ENCODE measurements at places on chromosomes 5 and 9.

DNA sequence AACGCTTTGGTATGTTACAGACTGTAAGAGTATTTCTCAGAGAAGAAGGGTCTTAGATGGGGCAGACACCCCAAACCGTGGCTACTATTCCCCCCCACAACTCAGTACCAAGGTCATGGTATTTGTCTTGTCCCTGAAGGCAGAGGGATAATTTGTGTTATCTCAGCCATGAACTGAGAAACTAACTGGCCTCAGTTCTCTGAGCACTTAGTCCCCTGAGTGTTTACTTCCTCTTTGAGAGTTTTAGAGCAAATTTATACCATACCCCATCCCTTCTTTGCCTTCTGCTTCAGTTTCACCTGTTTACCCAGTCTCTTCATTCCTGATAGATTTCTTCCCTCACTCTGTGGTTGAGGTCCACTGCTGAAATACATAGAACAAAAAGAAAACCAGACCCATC lies 183.9 kb downstream of the LRRC70 start:
- DNase-seq: no peak

- DNase-seq: peak; percentile 44
Observed at GRCh38 chr5:106113922-106114321, 1556.8 kb downstream of the EFNA5 start.

DNA sequence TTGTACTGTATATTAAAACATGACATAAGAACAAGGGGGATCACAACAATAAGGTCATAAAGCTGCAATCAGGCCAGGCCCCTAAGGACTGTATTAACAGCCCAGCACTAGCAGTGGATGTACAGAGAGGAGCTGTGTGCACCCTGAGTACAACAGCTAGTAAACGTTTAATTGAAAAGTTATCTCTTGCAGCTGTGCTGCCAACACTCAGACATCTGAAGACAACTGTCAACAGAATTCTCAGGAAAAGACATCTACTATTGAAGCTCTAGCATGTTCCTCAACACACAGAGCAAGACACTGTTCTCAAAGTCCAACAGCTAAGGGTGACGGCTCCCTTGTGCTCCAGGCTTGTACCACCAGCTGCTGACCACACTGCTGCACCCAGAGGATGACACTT lies 199.6 kb downstream of the DCP2 start:
- DNase-seq: no peak

- DNase-seq: no peak
Observed at GRCh38 chr5:115842952-115843351, 1.2 kb downstream of the AP3S1 start.

DNA sequence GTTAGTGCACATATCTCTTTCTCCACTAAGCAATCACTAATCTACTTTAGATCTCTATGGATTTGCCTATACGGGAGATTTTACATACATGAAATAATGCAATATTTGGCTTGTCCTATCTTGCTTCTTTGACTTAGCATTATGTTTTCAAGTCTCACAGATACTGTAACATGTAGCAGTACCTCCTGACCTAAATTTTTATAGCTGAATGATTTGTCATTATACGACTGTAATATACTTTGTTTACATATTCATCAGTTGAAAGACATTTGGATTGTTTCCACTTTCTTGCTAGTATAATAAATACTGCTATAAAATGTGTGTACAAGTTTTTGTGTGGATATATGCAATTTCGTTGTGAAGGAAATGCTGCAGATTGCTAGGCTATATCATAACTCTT lies 1520.8 kb upstream of the CDH6 start:
- no peak for DNase-seq

- no peak for DNase-seq
Observed at GRCh38 chr9:91920630-91921350, 29.2 kb downstream of the ROR2 start.

DNA sequence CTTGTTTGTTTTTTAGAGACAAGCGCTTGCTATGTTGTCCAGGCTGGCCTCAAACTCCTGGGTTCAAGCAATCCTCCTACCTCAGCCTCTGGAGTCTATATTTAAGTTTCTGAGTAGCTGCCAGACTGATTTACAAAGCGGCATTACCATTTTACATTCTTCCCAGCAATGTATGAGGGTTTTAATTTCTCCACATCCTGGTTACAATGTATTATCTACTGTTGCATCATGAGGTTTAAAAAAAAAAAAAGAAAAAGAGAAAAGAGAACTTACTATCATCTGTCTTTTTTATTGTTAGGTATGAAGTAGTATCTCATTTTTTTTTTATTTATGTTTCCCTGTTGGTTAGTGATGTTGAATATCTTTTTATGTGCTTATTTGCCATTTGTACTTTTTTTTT lies 18.9 kb upstream of the CLINT1 start:
- no peak for DNase-seq

- peak; percentile 9 for DNase-seq
Observed at GRCh38 chr9:110255463-110256379, 586 bp downstream of the TXN start.

DNA sequence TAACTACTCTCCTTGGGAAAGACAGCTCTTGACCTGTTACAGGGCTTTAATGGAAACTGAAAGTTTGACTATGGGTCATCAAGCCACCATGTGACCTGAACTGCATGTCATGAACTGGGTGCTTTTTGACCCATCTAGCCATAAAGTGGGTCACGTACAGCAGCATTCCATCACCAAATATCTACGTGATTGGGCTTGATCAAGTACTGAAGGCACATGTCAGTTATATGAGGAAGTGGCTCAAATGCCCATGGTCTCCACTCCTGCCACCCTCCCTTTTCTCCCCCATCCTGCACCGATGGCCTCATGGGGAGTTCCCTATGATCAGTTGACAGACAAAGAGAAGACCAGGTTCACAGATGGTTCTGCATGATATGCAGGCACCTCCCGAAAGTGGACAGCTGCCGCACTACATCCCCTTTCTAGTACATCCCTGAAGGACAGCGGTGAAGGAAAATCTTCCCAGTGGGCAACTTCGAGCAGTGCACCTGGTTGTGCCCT lies 7.3 kb upstream of the FCN1 start:
- no peak for DNase-seq

DNA sequence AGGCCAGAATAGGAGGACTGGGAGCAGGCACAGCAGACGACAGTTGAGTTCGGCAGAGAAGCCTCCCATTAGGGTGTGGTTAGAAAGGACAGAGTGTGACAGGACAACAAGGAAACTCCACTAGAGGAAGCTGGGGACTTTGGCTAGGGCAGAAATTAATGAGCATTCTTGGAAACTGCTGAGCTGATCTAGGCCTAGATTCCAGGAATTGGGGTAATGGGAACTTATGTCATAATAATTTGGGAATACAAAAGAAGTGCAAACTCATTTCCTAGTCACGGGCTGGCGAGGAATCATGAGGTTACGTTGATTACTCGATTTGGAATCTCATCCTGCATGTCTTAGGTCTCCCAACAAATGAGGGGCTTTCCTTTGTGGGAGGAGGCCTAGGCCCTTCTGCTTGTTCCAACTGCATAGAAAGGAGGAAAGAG lies 144.6 kb upstream of the RPS23 start:
- no peak for DNase-seq

GRCh38 chr5:5066276-5067186 lies 73.6 kb upstream of the ADAMTS16 start:
- no peak for DNase-seq

DNA sequence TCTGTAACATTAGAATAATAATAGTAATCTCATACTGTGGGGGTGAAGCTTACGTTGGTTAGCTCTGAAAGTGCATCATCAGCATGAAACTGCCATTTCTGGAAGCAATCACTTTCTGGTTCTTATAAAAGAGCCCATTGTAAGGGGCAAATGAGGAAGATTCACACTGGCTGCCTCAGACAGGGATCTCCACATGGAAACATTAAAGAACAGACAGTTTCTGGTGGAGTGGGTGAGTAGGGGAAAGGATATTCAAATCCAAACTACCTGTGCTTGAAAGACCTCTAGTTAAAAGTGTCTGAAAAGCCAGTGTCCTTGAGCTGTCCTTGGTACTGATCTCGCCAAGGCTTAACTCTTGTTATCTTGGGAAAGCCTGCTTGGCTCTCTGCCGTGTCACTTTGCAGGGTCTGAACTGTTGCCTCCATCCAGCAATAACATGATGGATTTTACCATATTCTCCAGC lies 19.1 kb upstream of the SLC31A2 start:
- peak; percentile 23 for DNase-seq

GRCh38 chr9:128625391-128626146 lies 31.1 kb downstream of the DYNC2I2 start:
- DNase-seq: no peak

GRCh38 chr9:111925784-111926183 lies 29.2 kb downstream of the UGCG start:
- DNase-seq: no peak

DNA sequence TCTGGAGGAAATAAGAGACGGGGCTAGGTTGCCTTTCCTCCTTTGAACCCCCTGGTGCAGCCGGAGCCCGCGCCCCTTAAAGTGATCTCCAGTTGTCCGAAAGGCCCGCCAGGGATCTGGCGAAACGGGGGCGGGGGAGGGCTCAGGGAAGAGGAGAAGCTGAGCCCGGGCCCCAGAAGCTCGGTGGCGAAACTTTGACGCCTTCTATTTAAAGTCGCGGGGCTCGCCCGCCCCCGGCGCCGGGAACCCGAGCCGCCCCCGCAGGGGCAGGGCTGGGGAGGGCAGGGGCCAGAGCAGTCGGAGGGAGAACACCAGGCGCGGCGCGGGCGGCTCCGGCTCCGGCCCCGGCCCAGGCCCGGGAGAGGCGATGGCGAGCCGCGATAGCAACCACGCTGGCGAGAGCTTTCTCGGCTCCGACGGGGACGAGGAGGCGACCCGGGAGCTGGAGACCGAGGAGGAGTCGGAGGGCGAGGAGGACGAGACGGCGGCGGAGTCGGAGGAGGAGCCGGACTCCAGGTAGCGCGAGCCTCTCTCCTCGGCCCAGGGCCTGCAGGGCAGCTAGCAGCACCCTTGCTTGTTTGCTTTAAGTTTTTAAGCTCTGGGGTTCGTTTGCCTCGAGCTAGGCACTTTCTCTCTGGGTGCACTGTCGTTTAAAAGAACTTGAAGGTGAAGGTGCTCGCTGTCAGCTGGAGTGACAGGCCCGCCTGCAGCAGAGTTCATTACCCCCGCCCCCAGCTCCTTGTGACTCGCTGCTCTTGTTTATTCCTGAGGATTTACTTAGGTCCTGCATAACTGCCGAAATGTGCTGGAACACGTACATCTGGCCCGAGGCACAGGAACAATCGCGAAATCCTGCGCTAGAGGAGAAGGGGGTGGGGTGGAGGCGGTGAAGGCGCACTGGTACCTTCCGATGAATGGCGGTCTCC lies at the start of gene CMYA5:
TSS of gene CMYA5 (plus strand) at position 296 of the 926 bp plus-strand sequence. CDS start at position 368, 72 bp downstream.
- DNase-seq: no peak

DNA sequence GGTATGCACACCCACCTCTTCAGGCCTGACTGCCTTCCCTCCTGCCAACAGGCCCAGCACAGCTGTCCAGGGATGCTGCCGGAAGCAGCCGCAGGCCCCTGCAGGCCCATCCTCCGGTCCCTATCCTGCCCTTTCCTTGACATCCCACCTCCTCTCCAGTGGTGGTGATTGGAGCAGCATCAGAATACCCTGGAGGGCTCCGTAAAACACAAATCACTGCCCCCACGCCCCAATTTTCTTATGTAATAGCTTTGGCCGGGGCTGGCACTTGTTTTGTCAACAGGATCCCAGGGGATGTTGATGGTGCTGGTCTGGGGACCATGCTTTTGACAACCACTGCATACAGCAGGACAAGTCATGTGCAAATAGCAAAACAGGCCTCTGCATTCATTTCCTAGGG lies 274.5 kb downstream of the GADD45G start:
- DNase-seq: no peak

- DNase-seq: no peak
Observed at GRCh38 chr9:5817862-5818261, 15.1 kb downstream of the ERMP1 start.

GRCh38 chr9:134601764-134602163 lies 39.8 kb upstream of the COL5A1 start:
- DNase-seq: no peak

DNA sequence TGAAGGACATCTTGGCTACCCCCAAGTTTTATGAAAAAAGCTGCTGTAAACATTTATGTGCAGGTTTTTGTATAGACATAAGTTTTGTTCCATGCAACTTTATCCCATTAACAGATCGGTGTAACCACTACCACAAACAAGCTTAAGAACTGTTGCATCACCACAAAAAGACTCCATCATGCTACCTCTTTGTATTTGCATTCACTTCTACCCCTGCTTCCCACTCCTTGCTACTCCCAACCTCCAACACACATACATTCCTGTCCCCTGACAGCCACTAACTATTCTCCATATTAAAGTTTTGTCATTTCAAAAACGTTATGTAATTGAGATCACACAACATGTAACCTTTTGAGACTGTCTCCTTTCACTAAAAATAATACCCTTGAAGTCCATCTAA lies 57.8 kb upstream of the LHFPL2 start:
- no peak for DNase-seq

- no peak for DNase-seq
Observed at GRCh38 chr9:111231801-111232580, 98.0 kb downstream of the OR2K2 start.

DNA sequence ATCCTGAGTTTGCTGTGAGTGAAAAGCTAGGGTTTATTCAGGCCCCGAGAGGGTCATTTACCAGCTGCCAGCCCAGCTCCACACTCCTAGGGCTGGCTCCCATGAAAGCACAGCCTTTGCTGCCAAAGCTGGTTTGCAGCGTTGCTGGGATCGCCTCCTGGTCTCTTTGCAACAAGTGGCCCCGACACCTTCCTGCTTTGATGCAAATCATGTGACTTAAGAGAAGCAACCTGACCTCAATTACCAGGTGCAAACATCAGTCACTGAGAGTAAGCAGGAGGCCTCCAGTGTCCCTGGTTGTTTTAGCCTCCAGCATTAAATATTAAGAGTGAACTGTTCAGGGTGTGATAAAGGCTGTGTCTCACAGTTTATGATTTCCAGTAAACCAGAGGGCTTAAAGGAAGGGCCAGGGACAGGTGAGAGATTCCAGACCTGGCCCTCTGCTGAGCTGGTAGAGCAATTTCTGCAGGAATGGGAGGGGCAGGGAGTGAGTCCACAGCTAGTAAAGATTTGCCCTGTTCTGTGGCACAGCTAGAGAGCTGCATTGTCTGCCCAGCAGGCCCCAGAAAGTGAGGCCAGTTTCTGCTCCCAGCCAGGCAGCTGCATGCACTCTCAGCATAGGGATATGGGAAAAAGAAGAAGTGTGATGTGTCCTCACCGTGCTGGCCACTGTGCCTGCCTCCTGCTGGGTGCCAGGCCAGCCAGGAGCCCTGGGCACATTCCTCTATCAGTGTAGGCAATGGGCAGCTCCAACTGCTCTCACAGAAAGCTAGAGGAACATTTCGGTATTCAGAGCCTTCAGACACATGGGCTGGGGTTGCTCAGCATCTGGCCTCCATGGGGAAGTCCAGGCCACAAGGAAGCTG lies 58.0 kb downstream of the SLC22A5 start:
- no peak for DNase-seq

DNA sequence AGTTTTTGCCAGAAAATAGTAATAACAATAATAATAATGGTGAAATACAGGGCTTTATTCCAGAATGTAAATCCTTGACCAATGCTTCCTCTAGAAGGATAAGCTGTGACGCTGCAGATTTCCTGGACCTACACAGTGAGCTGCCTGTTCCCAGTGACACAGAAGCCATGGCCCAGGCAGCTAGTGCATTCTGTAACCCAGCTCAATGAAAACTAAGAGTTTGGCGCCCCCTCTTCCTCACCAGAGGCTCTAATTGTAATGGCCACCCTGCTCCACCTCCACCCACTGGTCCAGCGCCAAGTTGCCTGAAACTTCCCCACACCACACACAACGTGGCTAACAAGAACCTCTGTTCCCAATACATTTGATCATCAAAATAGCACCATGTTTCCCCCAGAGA lies 248.1 kb downstream of the CETN3 start:
- no peak for DNase-seq

Measured in NT2/D1 (cell line).